ENCODE measurements at places on chromosomes 13 and 19. TPM values are rescaled to one million over a fixed set of nuclear protein-coding genes. Genes with fewer than 3 reads are reported as not detected.

DNA sequence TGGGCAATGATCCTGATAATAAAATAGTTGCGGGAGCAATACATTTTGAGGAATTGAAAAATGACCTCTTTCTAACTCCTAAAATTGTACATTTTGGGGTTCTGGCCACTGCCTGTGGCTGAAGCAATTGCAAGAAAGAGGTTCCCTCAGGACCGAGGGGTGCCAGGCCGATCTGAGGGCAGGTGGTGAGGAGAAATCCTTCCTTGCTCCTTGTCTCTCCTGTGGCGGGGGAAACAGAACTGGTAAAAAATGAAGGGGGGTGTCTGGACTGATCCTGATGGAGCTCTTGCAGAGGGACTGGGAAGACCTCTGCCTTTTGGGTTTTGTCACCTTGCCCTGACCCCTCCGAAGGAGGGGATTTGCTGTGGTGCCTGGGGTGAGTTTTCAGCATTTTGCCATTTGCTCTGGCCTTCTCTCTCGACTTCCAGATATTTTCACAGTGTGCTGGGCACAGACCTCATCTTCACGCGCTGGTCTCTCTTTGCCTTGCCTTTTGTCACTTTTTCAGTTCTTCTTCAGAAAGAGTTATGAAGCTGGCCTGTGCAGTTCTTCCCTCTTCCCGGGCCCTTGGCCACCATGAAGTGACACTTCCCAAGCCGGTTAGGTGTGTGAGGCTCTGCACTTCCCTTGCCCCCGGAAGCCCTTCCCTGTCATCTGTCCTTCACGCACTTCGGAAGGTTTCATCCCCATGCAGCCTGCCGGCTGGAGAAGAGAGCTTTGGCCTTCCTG is 22.2 kb downstream of the NFIX start:
- no peak for DNase-seq
- no peak overlapping the region for H3K27ac ChIP-seq
- H3K4me1 ChIP-seq, result peaks cover 21% of the 10 kb centered on the region

DNA sequence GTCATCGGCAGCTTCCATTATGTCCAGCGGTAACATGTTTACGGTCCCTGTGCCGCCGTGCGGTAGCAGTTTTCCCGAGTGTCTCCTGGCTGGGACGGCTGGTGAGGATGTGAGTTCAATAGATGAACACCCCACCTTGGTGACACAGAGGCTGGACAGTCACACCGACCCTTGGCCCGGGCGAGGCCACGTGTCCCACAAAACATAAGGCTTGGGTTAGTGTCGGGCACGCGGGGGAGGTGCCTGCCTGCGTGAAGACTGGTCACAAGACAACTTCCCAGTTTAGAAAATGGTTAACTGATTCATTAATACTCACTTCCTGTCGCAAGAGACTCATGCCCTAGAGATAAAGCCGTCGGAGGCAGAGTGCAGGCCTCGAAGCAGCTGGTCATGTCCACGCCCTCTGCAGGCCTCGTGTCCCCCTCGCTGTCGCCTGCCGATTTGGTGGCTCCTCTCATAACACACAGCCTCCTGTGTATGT is 17.2 kb downstream of the RASA3 start:
- H3K27ac ChIP-seq, result peak overlapping the region; percentile 64
- H3K27me3 ChIP-seq, result no peaks in the 10 kb centered on the region
- H3K36me3 ChIP-seq, result peaks cover 56% of the 10 kb centered on the region
- no peak for DNase-seq
- no peak overlapping the region for H3K4me3 ChIP-seq

DNA sequence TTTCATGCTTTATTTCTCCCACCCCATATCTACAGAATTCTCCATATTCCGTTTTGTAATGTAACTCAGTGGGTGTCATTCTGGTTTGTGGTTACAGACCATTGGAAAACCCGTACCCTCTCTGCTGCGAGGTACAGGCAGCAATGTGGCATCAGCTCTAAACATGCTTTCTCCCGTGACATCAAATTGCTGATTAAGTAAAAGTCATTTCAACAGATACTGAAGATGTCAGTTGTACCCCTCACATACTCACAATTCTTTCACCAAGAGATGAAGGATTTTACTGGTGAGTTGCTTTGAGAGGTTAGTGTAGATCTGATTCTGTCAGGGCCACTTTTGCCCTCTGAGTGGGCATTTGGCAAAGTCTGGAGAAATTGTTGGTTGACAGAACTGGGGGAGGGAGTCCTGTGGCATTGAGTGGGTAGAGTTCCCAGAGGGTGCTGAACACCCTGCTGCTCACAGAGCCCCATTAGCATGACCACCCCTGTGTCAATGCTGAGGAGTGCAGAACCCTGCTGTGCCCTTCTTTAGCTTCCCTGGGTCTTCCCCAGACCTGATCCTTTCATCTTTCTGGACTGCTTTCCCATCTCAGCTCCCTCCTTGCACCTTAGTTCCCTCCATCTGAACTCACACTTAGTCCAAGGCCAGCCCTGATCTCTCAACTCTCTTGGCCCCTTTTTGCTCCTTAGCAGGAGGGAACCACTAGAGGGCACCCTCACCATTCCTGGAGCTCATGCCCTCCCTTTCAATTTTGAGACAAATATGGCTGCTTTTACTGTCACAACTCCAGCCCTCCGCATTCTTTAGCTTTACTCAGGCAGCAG is 39.9 kb upstream of the CEACAM8 start:
- H3K27me3 ChIP-seq, result peaks cover 10% of the 10 kb centered on the region
- H3K4me1 ChIP-seq, result no peaks in the 10 kb centered on the region
- H3K36me3 ChIP-seq, result no peaks in the 10 kb centered on the region
- DNase-seq, result peak; percentile 51
- no peak overlapping the region for H3K4me3 ChIP-seq

GRCh38 chr19:30898353-30899103 is 450.7 kb downstream of the TSHZ3 start:
- H3K4me1 ChIP-seq, result no peaks in the 10 kb centered on the region
- H3K36me3 ChIP-seq, result no peaks in the 10 kb centered on the region
- no peak overlapping the region for H3K27ac ChIP-seq
- H3K4me3 ChIP-seq, result no peak overlapping the region

DNA sequence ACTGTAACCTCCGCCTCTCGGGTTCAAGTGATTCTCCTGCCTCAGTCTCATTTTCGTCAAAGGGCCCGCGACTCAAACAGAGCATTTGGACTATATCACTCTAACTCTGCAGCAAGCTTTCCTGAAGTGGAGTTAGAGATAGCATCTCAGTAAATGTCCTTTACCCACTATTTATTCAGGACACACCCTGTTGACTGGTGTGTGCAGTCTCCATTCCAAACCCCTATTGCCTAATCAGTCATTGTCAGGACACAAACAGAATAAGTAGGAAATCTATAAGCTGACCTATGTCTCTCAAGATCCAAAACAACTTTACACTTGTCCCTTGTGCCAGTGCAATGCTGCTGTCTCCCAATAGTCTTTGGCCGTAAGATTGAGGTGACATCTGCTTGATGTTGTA is 1.4 kb downstream of the ZNF222 start:
- H3K36me3 ChIP-seq, result peaks cover 66% of the 10 kb centered on the region
- peaks cover 5% of the 10 kb centered on the region for H3K27me3 ChIP-seq
- H3K4me3 ChIP-seq, result no peak overlapping the region
- peaks cover 17% of the 10 kb centered on the region for H3K4me1 ChIP-seq
- no peak for DNase-seq

SIGLEC12 gene
- 1.1 TPM for total RNA-seq

MATK gene
- 18.3 TPM for total RNA-seq

LILRA5 gene
- not detected for total RNA-seq

ENOX1 gene
- total RNA-seq, result 0.19 TPM

PCDH17 gene
- total RNA-seq, result not detected
